ENCODE measurements at places on chromosomes 3 and 15.

- no peak for DNase-seq
These were observed 9.8 kb upstream of the SLC9C1 start for GRCh38 chr3:112303764-112304325.

DNA sequence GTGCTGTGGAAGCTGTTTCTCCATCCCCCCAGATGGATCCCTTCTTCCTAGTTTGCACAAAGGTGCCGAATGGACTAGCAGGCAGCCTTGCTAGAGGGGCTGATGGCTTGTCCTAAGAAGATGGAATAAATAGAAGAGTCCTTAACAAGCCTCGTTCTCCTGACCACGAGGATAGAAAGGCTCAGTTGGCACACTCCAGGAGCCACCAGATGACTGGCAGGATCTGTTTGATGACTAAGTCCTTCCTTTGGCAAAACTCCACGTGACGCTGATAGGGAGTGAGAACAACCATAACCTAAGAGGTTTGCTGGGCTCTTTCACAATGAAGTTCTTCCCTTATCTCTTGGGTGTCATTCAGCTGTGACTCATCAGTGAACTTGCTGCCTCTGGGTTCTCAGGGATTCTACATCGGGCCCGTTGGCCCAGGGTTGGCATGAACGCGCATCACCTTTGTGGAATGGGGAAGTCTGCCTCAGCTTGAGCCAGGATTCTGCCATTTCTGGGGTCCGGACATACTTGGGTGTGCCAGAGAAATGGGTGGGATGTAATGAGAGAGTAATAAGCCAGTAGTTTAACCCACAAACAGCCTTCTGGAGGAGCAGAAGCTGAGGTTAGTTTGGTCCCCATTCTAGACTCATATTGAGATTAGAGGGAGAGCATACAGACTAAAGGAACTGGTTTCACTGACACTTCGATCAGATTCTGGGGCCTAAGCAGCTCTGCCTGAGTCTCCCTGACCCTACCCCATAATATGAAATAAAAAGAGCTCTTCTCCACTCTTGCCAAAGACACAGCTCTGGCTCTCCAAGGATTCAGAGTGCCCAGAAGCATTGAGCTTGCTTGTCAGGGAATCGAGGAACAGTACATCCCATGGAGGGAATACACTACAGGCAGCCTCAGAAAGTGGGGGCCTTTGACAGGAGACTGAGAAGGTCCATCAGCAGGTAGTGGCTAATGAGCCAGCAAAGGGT is 2.0 kb upstream of the MELTF start:
- DNase-seq: peak; percentile 94

GRCh38 chr15:85743392-85744055 is 51.2 kb downstream of the KLHL25 start:
- no peak for DNase-seq

DNA sequence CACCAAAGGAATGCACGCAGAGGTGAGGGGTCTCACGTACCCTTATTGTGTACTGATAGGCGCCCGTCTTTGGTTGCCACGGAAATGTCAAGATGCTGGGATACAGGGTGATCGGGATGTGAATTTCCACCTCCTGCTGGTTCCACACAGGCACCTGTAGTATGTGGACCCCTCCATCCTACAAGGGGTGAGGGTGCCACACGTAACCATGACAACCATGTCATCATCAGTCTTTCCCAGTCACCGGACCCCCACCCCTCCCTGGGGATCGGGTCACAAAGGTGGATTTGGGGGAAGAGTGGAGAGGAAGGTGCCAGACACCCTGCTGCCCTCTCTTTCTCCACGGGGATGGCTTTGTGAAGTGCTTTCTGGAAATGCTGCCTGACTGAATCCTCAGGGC is 44.7 kb downstream of the NUP210 start:
- no peak for DNase-seq

Measured in GM04504 (cell line).